Motor neuron (in vitro differentiated cells): ENCODE measurements at places on chromosomes 6 and 20.

DNA sequence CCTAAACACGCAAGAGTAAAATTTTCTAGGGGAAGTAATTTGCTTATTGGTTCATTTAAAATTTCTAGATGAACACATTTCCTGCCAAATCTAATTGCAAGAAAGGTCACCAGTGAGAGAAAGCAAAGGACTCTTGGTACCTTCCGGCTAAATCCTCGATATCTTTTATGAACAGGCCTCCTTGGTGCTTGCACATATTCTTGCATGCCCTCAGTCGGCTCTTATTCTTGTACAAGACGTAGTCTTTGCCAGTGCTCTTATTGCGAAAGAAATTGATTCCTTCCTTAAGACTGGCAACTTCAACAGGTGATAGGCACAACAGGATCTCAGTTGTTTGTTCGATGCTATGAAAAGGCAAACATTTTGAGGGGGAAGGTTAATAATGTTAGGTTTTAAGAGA is 141.7 kb upstream of the CARMIL1 start:
- ATAC-seq, result no peak

DNA sequence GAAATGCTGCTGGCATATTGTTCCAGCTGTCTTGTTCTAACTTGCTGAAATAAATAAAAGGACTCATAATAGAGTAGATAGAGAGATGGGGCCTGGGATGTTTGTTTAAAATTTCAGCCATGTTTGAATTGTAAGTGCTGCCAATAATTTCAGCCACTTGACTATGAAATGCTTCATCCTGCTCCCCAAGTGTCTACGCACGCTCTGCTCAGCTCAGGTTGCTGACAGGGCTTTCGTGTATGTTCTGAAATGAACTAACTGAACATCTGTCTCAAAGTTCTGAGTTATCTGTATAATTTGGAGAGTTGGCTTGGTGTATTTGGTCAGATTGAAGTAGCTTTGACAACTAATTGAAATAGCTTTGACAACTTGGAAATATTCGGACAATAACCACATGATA is 387.8 kb downstream of the BMP2 start:
- ATAC-seq, result no peak

- no peak for ATAC-seq
Observed at GRCh38 chr6:7401075-7401474, 11.5 kb downstream of the RIOK1 start.

- no peak for ATAC-seq
Observed at GRCh38 chr6:36484736-36485135, 41.9 kb downstream of the KCTD20 start.

GRCh38 chr20:51457533-51457932 is 85.0 kb downstream of the NFATC2 start:
- ATAC-seq, result no peak

DNA sequence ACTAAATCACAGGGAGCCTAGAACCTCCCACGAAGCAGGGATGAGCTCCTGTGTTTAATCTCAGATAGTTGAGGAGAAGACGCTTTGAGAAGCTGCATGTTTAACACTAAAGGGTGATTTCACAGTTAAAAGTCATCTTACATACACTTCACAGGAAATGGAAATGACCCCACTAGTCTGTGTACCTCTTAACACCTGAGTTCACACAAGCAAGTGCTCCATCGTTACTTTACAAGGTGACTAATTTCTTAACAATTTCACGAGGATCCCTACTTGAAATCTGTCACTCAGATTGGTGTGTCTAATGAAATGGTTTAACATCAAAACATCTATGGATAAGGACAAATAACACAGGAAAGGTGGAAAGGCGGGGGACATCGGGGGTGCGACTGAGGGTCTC is 93.8 kb upstream of the RPS6KA2 start:
- ATAC-seq, result no peak

- no peak for ATAC-seq
Observed at GRCh38 chr6:35147026-35147425, 5.9 kb upstream of the TCP11 start.

DNA sequence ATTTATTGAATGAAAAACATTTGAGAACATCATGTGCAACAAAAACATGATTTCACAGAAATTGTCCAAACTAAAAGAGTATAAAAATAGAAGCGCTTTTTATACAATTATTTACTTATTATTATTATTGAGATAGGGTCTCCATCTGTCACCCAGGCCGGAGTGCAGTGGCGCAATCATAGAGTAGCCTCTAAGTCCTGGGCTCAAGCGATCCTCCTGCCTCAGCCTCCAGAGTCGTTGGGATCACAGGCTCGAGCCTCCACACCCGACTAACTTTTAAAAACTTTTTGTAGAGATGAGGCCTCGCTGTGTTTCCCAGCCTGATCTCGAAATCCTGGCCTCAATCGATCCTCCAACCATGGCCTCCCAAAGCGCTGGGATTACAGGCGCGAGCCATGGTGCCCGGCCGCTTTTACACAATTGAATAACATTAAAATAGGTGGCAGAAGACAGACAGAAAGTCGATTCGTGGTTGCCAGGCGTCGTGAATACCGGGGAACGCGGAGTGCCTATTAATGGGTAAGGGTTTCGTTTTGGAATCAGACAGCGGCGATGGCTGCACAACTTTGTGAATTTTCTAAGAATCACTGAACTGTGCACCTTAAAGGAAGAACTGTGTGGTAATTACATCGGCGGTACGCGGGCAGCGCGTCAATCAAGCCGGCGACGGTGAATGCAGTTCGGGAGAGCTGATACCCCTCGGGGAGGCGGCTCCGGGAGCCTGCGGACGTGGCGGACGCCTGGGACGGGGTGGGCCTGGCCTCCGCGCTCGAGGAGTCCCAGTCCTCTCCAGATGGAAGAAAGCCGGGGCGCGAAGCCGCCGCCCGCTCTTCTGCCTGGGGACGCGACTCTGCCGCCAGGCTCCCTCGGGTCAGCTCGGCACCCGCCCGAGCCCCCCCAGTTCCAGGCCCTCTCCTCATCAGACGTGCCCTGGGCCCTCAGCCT is 807 bp downstream of the TBC1D20 start:
- peak; percentile 49 for ATAC-seq

- ATAC-seq, result no peak
Observed at GRCh38 chr20:10788055-10788454, 114.3 kb upstream of the JAG1 start.

GRCh38 chr6:152273638-152274037 is 363.5 kb downstream of the SYNE1 start:
- peak; percentile 33 for ATAC-seq

DNA sequence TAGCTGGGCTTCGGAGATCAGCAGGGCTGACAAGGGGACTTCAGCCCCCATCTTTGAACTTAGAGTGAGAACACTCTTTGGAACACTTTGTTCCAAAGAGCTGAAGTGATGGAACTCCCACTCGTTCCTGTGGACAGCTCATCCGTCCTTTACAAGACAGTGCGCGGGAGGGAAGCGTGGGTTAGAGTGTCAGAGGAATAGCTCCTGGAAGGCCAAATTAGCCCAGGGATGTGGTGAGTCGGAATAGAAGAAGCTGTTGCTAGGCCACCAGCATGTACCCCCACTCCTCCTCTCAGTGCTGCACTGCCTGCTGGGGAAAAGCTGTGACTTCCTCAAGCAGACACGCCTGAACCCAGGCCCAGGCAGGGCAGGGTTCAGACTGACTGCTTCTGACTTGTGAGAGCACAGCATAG is 1.7 kb downstream of the SDCBP2 start:
- ATAC-seq, result no peak

DNA sequence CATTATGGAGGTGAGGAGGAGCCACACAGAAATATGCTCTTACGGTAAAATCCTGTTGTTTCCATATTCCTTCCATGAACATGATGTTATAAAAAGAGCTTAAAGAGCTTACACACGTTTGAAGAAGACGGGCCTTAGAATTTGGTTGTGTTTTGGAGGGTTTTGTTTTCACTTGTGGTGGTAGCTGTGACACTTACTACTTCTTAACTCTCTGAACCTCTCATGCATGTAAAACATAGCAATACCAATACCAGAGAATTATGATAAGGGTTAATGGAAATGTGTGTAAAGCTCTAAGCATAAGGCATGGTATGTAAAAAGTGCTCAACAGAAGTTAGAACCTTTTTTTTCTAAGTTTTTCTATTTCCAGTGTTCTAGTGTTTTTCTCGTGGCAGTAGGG is 256.1 kb upstream of the KCNQ5 start:
- ATAC-seq, result no peak
